ENCODE measurements at places on chromosomes 16 and 17.

GRCh38 chr16:80231121-80231520, 309.7 kb upstream of the DYNLRB2 start:
- DNase-seq: no peak

DNA sequence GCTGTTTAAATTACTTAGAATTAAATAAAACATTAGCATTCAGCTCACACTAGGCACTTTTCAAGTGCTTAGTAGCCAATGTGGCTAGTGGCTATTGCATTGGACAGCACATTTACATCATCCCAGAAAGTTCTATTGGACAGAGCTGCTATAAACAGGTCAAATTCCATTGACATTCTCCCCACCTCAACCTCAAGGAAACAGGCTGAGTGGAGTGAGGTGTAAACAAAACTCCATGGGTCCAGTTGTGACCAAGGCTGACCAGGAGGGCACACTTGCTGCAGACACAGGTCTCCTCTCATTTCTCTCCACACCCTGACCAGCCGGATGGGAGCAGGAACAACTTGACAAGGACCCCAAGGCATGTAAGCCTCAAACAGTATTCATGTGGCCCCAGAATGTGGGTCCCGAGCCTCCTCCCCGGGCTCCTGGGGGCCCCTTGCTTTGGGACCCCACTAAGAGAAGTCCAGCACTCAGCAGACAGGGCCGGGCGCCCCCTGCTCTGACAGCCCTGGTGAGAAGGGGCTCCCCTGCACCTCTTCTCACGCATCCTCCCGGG, 488 bp downstream of the C17orf113 start:
- DNase-seq: no peak

GRCh38 chr16:728131-728889, 1.4 kb downstream of the HAGHL start:
- peak; percentile 55 for DNase-seq

GRCh38 chr16:48112600-48112999, 43.2 kb downstream of the ABCC12 start:
- DNase-seq: no peak

DNA sequence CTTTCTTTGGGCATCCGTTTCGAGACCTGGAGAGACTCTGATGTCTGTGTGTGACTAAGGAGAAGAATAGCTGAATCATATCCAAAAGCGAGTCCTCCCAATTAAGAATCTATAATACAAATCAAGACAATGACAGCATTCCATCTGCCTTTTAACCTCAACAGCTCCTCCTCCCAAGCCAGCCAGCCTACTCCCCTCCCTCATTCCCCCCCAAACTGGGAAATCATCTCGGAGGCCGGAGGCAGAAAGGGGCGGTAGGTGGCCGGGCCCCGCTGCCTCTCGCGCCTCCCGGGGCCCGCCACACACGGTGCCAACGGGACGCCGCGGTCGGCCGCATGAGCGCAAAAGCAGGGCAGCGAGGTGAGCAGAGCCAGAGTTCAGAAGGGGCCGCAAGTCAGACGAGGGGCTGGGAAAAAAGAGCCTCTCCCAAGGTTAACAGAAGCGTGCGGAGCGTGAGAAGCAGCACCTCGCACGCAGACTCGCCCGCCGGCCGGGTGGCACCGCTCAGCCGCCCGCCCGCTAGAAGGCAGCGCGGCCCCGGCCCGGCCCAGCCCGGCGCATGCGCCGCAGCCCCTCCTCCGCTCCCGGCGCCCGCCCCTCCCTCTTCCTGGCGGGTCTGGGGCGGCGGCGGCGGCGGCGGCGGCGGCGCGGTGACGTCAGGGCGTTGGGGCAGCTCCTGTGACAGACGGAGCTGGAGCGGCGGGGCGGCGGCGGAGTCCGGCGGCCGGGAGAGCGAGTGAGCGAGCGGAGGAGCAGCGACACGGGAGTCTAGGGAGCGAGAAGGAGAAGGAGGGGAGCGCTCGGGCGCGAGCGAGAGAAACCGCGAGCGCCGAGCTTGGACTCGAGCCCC, at the start of gene PAFAH1B1:
Gene PAFAH1B1, plus strand, starts transcription at position 684 of the 850 bp plus-strand sequence. CDS start 44,635 bp downstream, outside the sequence.
- DNase-seq: peak; percentile 91

DNA sequence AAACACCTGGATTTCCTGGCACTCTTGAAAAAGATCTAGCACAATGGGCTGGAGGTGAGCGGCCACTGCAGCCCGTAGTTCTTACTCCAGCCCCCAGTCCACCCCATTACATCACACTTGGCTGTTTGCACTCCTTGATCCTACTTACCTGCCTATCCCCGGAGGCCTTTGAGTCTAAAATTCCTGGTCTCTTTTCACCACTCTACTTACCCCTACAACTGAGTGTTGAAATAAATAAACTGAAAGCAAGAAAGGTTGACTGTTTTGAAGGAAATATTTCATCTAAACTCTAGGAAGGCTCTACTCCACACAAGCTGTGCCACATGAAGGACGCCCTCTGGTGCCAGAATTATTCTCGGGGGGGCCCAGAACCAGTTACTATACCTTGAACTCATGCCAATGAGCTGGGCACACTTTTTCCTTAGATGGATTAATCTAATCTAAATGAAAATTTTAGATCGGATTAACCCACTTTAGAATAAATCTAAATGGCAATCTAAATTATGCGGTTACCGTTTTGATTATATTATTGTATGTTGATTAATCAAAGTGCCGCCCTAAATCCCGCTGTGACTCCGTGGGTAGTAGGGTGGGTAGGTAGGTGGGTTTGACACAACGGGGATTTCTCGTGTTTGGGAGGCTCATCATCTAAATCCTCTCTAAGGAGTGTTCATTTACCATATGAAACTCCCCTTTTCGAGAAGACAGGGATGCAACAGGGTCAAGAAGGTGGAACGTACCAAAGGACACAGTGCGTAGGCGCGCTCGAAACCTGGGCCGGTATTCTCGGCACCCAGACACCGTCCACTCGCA, 651 bp upstream of the EIF1 start:
- no peak for DNase-seq

- DNase-seq: no peak
Observed at GRCh38 chr17:57574040-57574513, 171.0 kb downstream of the CCDC182 start.

DNA sequence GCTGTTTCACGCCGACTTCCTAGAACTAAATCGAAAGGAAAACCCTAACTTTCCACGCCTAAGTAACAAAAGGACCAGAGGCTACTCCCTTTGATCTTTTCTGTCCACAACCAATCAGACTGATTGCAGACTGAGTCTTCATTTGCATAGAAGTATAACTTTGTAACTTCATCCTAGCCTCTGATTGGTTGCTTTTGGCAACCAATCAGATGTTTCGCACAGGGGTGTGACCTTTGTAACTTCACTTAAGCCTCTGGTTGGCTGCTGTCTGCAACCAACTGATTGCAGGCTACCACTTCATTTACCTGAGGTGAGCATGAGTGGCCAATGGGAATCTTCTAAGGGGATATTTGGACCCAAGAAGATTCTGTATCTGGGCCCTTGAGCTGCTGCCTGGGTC, 17.4 kb upstream of the ICAM2 start:
- no peak for DNase-seq

DNA sequence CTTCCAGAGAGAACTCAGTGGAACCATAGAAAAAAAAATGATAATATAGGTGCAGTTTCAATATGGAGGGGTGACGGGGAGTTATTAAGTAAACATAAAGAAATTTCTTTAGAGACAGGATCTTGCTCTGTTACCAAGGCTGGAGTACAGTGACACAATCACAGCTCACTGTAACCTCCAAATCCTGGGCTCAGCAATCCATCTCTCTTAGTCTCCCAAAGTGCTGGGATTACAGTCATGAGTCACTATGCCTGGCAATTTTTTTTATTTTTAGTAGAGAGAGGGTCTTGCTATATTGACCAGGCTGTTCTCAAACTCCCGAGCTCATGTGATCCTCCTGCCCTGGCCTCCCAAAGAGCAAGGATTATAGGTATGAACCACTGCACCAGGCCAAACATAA, 48.8 kb downstream of the NLRC5 start:
- no peak for DNase-seq

- no peak for DNase-seq
Observed at GRCh38 chr16:57786632-57787518, 15.4 kb downstream of the KIFC3 start.

- peak; percentile 30 for DNase-seq
Observed at GRCh38 chr17:67818110-67819002, 6.9 kb upstream of the BPTF start.

DNA sequence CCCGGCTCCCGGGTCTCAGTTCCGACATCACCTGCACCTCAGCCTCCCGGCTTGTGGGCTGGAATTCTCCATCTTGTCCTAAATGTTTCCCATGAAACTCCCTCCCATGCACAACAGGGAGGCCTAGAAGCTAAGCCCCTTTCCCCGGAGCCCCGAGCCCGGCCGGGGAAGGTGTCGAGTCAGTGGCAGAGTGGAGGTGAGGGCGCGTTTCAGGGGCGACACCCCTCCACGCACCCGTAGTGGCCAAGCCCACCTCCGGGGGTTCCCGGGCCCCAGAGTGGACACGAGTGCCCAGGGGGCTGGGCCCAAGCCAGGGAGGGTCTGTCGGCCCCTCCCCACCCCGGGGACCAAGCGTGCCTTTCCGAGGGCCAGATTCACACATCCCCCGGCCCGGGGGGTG, 25.0 kb upstream of the C1QTNF8 start:
- DNase-seq: no peak

DNA sequence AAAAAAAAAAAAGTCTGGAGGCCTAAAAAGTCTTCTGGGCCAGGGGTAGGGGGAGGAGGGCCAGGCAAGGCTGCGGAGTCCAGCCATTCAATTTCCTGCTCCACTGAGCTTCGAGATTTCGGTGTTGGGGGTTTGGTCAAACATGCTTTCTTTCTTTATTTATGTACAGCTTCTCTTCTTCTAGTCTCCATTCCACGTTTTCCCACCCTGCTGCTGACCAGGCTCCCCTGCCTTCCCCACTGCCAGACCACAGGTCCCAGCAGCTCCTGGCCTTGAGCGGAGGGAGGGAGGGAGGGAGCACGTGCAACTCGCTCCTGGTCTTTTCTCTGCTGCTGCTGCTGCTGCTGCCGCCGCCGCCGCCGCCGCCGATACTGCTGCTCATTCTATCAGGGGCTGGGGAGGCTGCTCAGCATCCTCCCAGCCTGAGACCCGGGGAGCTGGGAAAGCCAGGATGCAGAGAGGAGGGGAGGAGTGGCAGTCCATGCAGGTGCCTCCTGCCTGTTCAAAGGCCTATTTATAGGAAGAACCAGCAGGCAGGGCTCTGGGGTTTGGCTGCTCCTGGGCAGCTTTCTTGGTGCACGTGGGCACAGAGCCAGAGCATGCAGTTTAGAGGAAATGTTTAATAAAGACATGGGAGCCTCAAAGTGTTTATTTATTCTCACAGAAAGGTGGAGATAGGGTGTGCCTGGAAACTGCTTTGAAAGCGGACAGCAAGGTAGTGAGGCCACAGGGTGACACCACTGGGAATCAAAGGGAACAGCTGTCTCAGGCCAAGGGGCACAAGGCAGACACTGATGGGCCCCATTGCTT, 23.4 kb upstream of the ZFHX3 start:
- DNase-seq: no peak

- DNase-seq: no peak
Observed at GRCh38 chr17:59105852-59106462, 723 bp downstream of the TRIM37 start.

DNA sequence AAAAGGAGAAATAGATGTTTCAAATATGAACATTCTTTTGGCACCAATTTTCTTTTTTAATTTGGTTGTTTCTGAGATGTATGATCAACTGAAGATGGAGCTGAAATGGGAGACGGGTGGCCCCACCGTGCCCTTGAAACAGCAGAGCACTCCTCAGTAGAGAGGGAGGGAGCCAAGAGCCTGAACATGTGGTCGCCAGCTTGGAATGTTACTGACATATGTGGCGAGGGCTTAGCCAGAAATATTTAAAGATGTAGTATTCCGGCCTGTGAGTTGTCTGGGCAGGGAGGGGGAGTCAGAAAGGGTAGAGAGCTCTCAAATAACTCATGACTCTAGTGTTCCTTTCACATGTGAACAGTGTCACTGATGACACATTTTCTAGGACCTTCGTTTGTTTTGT, 13.3 kb upstream of the MRC2 start:
- no peak for DNase-seq

DNA sequence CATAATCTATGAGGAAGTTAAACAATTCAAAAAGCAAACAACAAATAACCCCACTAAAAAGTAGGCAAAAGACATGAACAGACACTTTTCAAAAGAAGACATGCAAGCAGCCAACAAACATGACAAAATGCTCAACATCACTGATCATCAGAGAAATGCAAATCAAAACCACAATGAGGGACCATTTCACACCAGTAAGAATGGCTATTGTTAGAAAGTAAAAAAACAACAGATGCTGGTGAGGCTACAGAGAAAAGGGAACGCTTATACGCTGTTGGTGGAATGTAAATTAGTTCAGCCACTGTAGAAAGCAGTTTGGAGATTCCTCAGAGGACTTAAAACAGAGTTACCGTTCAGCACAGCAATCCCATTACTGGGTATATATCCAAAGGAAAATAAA, 24.4 kb downstream of the TNFRSF13B start:
- DNase-seq: no peak

DNA sequence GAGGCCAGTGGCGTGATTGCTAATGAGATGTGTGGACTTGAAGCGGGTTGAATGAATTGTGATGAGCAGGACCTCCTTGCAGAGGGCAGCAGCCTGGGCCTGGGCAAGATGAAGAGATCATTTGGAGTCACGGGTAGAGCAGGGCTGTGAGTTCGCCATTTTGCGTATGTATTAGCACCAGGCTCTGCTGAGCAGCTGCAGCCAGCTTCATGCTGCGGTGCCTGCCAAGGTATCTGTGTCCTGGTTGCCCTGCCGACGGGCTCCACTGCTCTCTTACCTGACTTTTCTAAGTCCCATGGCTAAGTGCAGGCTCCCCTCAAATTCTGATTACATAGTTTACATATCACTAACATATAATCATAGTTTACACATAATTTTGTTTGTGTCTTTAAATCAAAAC, 295.7 kb downstream of the SNX29 start:
- DNase-seq: no peak

DNA sequence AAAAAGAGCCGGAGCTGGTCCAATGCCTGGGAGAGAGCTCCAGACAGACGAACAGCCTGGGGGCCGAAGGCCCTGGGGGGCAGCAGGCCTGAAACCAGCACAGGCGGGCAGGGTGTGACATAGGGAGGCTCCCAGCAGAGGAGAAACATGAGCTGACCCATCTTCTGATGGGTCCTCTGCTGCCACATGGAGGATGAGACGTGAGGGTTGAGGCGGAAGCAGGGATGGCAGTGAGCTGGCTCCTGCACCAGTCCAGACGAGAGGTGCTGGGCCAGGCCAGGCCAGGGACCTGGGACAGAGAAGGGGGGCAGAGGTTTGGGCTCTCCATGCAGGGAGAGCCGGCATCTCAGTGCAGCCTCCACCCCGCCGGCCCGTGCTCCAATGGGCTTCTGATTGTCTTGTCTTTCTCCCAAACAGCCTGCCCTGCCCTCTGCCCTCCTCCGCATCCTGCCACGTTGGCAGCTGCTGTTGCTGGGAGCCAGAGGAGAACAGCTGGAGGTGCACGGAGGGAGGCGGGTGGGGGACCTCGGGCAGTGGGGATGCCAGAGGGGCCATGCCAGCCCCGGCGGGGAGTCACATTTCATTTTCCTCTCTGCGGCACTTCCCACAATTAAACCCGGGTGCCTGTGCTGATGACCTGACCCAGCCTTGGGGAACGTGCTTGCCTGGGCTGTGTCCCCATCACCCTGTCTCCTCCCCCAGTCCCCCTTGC, 139.1 kb upstream of the GSE1 start:
- DNase-seq: no peak

GRCh38 chr16:79640513-79641360, 40.2 kb upstream of the MAF start:
- no peak for DNase-seq
